ENCODE measurements at places on chromosomes 4 and X. TPM values are rescaled to one million over a fixed set of nuclear protein-coding genes. Genes with fewer than 3 reads are reported as not detected.

Gene SULT1B1
- total RNA-seq: 0.15 TPM

Gene PHOX2B
- not detected for total RNA-seq

Gene CTAG2
- 48.2 TPM for total RNA-seq

Gene NKRF
- 28.8 TPM for total RNA-seq

Gene STAP1
- total RNA-seq: 1.0 TPM

Gene PITX2
- not detected for total RNA-seq

Gene CXCL10
- total RNA-seq: 0.59 TPM

Gene ADH1B
- total RNA-seq: not detected

Gene TMPRSS11D
- total RNA-seq: not detected

Gene AMMECR1
- 16.6 TPM for total RNA-seq

Gene FRAS1
- 0.08 TPM for total RNA-seq

Gene GALNT7
- total RNA-seq: 19.5 TPM

Gene CLIC2
- total RNA-seq: 0.27 TPM

Gene PPP2R2C
- not detected for total RNA-seq

Gene NONO
- total RNA-seq: 477 TPM

Gene EXOC1L
- total RNA-seq: not detected

Gene OTUD4
- 69.9 TPM for total RNA-seq

Gene NKX6-1
- total RNA-seq: not detected

Gene BANK1
- total RNA-seq: 0.17 TPM

Gene GAGE12H
- not detected for total RNA-seq

Gene FAT1
- total RNA-seq: not detected

Gene CXorf65
- total RNA-seq: 5.6 TPM

Gene MAGEB10
- total RNA-seq: not detected

Gene SPRY1
- 83.3 TPM for total RNA-seq

Gene FRG1
- total RNA-seq: 52.7 TPM

Gene GLRB
- not detected for total RNA-seq

Gene GLOD5
- total RNA-seq: not detected

Gene CENPVL1
- not detected for total RNA-seq

Gene XAGE1A
- total RNA-seq: not detected

Gene CEP44
- 20.2 TPM for total RNA-seq

Gene SMIM10
- total RNA-seq: 2.1 TPM

Gene SPIN4
- 5.9 TPM for total RNA-seq

Gene MED14
- total RNA-seq: 42.5 TPM

Gene SPATA4
- not detected for total RNA-seq

Gene GLRA2
- total RNA-seq: not detected

Gene COL4A5
- total RNA-seq: not detected

Gene SMIM9
- total RNA-seq: not detected

Gene CDS1
- total RNA-seq: not detected

Gene TLR10
- not detected for total RNA-seq

Gene TRIM60
- not detected for total RNA-seq

Measured in activated CD8-positive, alpha-beta memory T cell treated with anti-CD3 and anti-CD28 coated beads for 36 hours (primary cell).